Peyer's patch (tissue), 4 donors: ENCODE measurements at places on chromosomes 5 and 9. TPM values are rescaled to one million over a fixed set of nuclear protein-coding genes. Genes with fewer than 3 reads are reported as not detected.

DNA sequence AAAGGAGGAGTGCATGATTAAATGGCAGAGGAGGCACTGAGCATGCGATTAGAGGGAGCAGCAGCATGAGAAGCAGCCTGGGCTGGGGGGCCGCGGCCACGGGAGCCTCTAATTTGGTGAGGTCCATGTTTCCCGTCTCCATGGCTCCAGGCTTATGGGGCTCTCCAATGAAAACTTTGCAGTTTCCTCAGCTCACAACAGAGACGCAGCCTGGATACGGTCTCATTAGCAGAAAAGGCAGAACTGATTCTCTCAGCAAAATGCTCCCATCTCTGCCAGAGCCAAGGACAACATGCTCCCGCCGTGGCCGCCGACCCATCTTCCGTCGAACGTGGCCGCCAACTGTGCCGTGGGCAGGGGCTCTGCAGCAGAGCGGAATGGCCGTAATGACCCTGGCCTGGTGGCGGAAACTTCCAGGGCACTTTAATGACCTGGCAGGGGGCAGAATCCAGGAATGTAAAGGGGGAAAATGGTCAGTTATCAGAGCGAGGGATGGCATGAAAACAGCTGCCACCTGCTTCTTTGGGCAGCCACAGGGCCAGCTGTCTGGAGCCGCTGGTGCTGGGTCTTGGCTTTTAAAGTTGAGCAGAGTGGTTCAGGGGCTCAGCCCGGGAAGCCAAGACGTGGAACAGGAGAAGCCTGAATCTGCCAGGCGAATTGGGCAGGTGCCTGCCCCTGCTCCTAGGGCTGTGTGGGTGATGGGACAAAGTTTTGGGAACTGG is 76.5 kb downstream of the COL5A1 start:
- no peak for DNase-seq

- DNase-seq = no peak
Measured at GRCh38 chr9:5553211-5553610, 42.9 kb downstream of the PDCD1LG2 start.

Gene ZNG1E
- 88.1 TPM for total RNA-seq

DNA sequence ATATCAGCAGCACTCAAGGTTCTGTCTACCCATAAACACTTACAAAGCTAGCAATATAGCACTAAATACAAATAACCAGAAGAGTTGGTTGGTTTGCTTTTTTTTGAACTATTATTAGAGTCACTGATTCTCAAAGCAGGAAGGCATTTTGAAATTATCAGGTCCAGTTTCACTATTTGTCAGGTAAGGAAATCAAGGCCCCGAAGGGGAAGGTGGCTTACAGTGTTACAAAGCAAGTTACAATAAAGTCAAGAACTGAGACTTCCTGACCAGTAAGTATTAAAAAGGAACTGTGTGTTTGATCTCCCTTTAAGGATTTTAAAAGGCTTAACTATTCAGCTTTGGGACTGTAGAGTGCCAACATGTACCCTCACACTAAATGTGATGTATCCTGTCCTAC is 10.8 kb downstream of the C5orf15 start:
- no peak for DNase-seq

Gene SKIC3
- 57.2 TPM for total RNA-seq
